ENCODE measurements at places on chromosomes 6 and 20. TPM values are rescaled to one million over a fixed set of nuclear protein-coding genes. Genes with fewer than 3 reads are reported as not detected.

- H3K4me1 ChIP-seq: no peaks in the 10 kb centered on the region
- no peak overlapping the region for H3K27ac ChIP-seq
- no peak overlapping the region for H3K4me3 ChIP-seq
- H3K27me3 ChIP-seq: no peaks in the 10 kb centered on the region
- no peaks in the 10 kb centered on the region for H3K36me3 ChIP-seq
- DNase-seq: no peak
Measured at GRCh38 chr6:148999501-148999900, 252.7 kb downstream of the UST start.

- peak overlapping the region; percentile 78 for H3K27ac ChIP-seq
- no peaks in the 10 kb centered on the region for H3K36me3 ChIP-seq
- no peaks in the 10 kb centered on the region for H3K27me3 ChIP-seq
- H3K4me1 ChIP-seq: peaks cover 8% of the 10 kb centered on the region
- H3K4me3 ChIP-seq: no peak overlapping the region
Measured at GRCh38 chr6:21886542-21887151, 293.1 kb downstream of the SOX4 start.

GRCh38 chr6:112396221-112396620, 49.1 kb downstream of the RFPL4B start:
- H3K36me3 ChIP-seq: no peaks in the 10 kb centered on the region
- H3K27me3 ChIP-seq: no peaks in the 10 kb centered on the region
- no peak overlapping the region for H3K27ac ChIP-seq
- H3K4me1 ChIP-seq: no peaks in the 10 kb centered on the region
- DNase-seq: no peak

The MRPS26 gene
- 157 TPM for total RNA-seq

The BTBD9 gene
- total RNA-seq: 10.3 TPM

The CST2 gene
- not detected for total RNA-seq

All from uterus (tissue), 4 donors.